ENCODE measurements at places on chromosomes 1 and 21. TPM values are rescaled to one million over a fixed set of nuclear protein-coding genes. Genes with fewer than 3 reads are reported as not detected.
A peak's percentile ranks its signal among the peaks of the same experiment; 100 is the strongest.

GRCh38 chr1:110338309-110338885 is 780 bp upstream of the RBM15 start:
- DNase-seq: peak; percentile 97

DNA sequence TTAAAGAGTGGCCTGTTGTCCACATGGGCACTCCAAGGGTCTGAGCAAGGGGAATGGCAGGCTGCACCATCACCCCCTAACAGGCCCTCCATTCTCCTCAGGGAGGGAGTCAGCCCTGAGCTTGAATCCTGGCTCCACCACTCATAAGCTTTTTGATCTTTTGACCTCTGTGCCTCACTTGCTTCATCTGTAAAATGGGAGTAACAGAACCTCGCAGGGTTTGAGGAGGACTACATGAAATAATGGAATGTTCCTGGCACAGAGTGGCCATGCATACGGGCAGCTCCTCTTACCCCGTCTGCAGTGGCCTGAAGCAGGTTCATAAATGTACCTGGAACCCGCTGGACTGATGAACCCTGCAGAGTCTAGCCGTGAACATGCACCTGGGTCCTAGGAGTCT is 2.1 kb upstream of the XKR8 start:
- DNase-seq: no peak

GRCh38 chr1:101959456-101959855 is 37.3 kb downstream of the OLFM3 start:
- no peak for DNase-seq

DNA sequence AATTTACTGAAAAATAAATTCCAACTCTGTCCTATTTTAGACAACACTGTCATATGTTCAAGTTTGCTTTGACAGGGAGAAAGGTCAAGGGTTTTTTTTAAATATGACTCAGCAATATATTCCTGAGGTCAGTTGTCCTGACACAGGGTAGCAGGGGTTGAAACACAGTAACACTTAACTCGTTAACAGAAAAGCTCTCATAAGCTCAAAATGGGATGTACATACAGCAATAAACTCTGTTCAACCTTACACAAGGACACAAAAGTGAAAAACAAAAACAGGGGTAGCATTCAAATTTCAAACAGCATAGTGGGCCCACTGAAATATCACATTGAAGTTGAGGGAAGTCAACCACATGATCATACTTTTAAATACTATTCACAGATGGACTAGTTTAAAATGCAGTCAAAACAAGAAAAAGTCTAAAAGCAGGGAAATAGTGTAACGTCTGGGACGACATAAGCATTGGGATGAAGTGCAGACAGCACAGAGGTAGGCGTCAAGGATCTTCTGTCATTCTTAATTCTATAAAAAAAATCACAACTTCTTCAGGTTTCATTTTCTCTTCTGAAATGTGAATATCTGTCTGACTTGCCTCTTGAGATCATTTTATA is 89.9 kb downstream of the SLC44A5 start:
- no peak for DNase-seq

Gene CR2
- total RNA-seq: 1.9 TPM

Gene TNFRSF1B
- total RNA-seq: 191 TPM

- DNase-seq: no peak
Measured at GRCh38 chr1:32341971-32342370, 5.9 kb upstream of the MARCKSL1 start.

DNA sequence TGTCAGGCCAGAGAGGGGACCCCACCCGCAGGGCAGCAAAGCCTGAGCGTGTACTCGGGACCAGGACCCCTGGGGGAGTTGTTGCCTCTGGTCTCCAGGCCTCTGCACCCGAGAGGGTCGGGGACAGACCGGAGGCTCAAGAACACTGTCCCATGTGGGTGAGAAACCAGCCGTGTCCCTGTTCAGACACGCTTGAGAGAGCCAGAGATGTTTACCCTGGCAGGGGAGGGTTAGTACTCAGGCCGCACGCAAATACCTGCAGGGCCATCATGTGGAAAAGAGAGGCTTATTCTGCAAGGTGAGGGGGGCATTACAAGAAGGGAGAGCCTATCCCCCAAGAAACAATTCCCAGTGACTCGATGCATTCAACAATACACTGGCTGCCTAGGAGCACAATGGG is 74.0 kb upstream of the ARHGEF16 start:
- DNase-seq: no peak

Gene LY9
- total RNA-seq: 19.1 TPM

GRCh38 chr1:89166705-89167104 is 9.1 kb downstream of the GBP7 start:
- DNase-seq: no peak

Gene LUZP1
- total RNA-seq: 14.9 TPM

DNA sequence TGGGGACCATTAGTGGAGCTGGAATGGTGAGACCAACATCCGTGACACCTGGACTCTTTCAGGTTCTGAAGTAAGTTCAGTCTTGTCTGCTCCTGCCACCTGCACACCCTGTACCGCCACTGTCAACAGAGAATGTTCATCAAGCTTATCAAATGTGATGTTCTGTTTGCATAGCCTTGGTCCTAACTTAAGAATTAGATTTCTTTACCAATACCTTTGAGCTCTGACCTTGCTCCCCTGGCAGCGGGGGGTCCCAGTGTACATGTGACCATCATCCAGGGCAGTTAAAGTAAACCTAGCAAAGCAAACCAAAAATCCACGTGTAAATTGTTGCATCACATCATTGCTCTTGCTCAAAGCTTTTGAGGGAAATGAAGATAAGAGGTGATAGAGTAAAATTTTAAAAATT is 14.5 kb downstream of the SLC25A33 start:
- no peak for DNase-seq

DNA sequence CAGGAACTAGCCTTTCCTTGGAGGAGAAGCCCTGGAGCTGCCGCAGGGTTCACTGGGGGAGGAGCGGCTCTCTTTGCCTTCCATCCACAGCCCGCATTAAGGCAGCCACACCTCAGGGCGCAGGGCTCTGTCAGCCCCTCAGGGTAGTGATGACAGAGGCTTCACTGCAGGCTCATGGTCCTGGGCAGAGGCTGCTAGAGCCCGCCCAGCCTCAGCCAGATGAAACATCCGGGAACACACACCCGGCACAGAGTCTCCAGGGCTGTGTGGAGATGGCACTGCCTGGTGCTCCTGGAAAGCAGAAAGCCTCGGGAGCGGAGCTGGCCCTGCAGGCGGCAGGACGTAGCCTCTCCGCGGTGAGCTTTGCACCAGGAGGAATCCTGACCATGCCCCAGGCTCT is 29.4 kb upstream of the PEX10 start:
- no peak for DNase-seq

DNA sequence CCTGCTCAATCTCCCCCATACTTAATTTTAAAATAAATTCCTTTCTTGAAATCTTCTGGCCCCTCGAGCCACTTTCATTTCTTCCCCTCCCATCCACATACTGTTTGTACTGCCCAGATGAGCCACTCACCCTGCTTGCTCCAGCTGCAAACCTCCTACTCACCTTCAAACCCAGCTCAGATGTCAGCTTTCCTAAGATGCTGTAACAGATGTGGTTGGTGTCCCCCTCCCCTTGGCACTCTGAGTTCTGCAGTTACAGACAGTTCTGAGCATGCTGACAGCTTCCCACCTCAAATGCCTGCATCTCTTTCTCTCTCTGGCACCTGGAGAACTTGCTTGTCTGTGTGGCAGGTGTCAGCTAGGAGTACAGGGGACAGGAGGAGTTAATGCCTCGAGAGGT is 106.7 kb downstream of the PTPRU start:
- no peak for DNase-seq

- no peak for DNase-seq
Measured at GRCh38 chr1:66327588-66327987, 206.4 kb upstream of the SGIP1 start.

Gene MROH7
- not detected for total RNA-seq

Gene NUF2
- total RNA-seq: 49.9 TPM

- no peak for DNase-seq
Measured at GRCh38 chr21:45470087-45470515, 65.1 kb downstream of the COL18A1 start.

Gene RIPPLY3
- not detected for total RNA-seq

Measured in activated CD8-positive, alpha-beta T cell treated with anti-CD3 and anti-CD28 coated beads for 36 hours (primary cell).